ENCODE measurements at places on chromosomes 7 and 10.

DNA sequence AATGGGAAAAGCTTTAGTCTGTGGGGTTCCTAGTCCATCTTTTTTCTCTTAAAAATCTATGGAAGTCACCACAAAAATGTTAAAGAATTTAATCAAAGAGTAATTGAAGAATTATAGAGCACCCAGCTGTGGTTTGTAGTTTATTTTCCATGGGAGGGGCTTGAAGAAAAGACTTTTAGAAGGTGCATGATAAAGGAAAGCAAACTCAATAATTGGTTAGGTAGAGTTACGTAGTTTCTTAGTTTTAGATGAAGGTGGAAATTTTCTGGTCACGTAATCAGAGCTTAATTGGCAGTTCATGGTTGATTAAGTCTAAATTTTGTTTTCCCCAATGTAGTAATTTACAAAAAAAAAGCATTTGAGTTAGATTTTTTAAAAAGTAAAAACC is 724 bp downstream of the ZNF107 start:
- no peak for DNase-seq

DNA sequence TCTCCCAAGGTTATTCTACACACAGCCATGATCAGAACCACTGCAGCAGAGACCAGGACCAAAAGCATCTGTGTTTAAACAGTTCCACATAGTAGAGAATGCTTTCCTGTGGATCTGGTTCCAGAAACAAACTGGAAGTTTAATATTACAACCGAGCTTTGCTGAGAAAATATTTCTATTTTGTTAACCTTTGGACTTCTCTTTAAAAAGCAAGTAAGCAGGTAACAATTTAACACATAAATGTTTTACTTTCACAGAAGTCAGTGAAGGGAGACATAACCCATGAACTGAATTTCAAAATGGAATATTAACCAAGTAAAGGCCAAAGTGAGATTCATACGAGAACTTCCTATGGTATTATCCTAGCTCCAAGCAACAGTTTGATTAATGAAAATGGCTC is 98.6 kb upstream of the PHYHIPL start:
- DNase-seq = no peak

GRCh38 chr10:118840071-118840775 is 85.5 kb upstream of the CACUL1 start:
- DNase-seq = peak; percentile 99

DNA sequence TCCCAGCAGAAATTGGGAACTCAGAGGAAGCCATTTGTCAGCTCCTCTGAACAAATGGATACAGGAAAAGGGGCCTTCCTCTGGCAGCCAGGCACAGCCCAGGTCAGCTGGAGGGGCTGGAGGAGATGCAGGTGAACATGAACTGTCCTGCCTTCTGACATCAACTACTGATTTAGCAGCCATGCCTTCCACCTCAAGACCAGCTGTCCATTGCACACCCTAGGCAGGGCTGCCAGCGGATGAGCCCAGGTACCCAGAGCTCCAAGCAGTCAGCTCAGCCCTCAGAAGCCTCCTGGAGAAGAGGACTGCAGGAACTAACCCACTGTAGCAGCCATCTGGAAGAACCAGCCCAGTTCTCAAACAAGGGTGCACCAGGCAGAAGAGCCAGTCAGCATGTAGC is 44.1 kb upstream of the GDF10 start:
- no peak for DNase-seq

GRCh38 chr7:41711283-41712064 is 8.6 kb upstream of the INHBA start:
- DNase-seq = peak; percentile 67

GRCh38 chr7:91041141-91041540 is 223.1 kb upstream of the FZD1 start:
- no peak for DNase-seq

DNA sequence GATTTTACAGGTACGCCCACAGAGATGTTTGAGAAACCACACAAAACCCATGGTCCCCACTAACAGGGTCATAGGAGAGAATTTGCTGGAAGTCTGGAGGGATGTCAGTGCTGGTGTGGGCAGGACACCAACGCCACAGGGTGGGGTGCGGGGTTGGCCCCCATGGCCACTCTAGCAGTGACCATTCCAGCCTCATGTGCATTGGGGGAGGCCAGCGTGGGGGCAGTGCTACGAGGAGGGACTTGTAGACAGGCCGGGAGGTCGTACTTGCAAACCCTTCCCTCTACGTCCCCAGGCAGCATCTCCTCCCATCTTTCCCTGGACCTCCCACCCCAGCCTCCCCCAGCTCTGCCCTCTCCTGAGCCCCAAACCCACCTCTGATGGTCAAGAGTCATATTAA is 34.0 kb downstream of the FOXL3 start:
- no peak for DNase-seq

GRCh38 chr10:128130051-128130450 is 3.8 kb upstream of the MKI67 start:
- peak; percentile 79 for DNase-seq

GRCh38 chr10:70499836-70500167 is 21.2 kb downstream of the PALD1 start:
- DNase-seq = no peak

DNA sequence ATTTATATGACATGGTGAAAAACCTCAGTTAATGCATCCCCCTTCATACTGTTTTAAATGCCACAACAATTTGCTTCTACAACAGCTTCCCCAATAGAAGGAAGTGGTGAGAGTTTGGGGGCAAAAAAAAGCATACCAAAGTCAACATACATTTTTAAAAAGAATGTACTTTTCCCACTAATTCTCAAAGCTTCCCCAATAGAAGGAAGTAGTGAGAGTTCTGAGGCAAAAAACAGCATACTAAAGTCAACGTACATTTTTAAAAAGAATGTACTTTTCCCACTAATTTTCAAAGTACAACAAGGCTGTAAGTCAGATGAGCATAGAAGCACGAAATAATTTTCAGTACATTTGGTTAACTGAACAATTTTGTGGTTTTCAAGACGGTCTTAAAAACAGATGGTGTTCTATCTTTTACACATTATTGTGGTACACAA is 24.0 kb downstream of the WASL start:
- DNase-seq = no peak

All from epithelial cell of esophagus (primary cell).